HT-29 (cell line): ENCODE measurements at places on chromosomes 6 and 20. TPM values are rescaled to one million over a fixed set of nuclear protein-coding genes. Genes with fewer than 3 reads are reported as not detected.

POPDC3 gene
- not detected in 2 replicates for total RNA-seq

MRPS18A gene
- total RNA-seq, result 112 and 125 TPM in 2 replicates

TAAR9 gene
- not detected in 2 replicates for total RNA-seq

TAPBP gene
- total RNA-seq, result 163 and 194 TPM in 2 replicates

CNR1 gene
- not detected in 2 replicates for total RNA-seq

HELZ2 gene
- total RNA-seq, result 109 and 163 TPM in 2 replicates

TSHZ2 gene
- total RNA-seq, result 0.05 and 0.81 TPM in 2 replicates

MYLK4 gene
- 0.03 and 0.08 TPM in 2 replicates for total RNA-seq

GUCA1A gene
- total RNA-seq, result not detected in 2 replicates

HLA-DPB1 gene
- total RNA-seq, result not detected in 2 replicates

PLN gene
- not detected in 2 replicates for total RNA-seq

FAM83B gene
- total RNA-seq, result 9.4 and 13.0 TPM in 2 replicates

LY6G6F gene
- total RNA-seq, result not detected in 2 replicates

MUC21 gene
- not detected in 2 replicates for total RNA-seq

THBD gene
- not detected in 2 replicates for total RNA-seq

ME1 gene
- total RNA-seq, result 8.9 and 10.5 TPM in 2 replicates

CEBPB gene
- total RNA-seq, result 177 and 178 TPM in 2 replicates

NQO2 gene
- 24.4 and 28.5 TPM in 2 replicates for total RNA-seq

PIGU gene
- 28.9 and 36.2 TPM in 2 replicates for total RNA-seq

VGLL2 gene
- total RNA-seq, result not detected in 2 replicates

ATP6V1G2 gene
- not detected in 2 replicates for total RNA-seq

DLK2 gene
- 0.10 and 0.34 TPM in 2 replicates for total RNA-seq

HINT3 gene
- 7.1 and 8.9 TPM in 2 replicates for total RNA-seq

UBE3D gene
- 3.9 and 5.9 TPM in 2 replicates for total RNA-seq

MBOAT1 gene
- 1.0 and 3.7 TPM in 2 replicates for total RNA-seq

MYMX gene
- not detected in 2 replicates for total RNA-seq

GLP1R gene
- total RNA-seq, result not detected in 2 replicates

LGSN gene
- total RNA-seq, result not detected in 2 replicates

BMP6 gene
- total RNA-seq, result not detected in 2 replicates

RIMS1 gene
- total RNA-seq, result not detected in 2 replicates
